ENCODE measurements at places on chromosomes 13 and 19. TPM values are rescaled to one million over a fixed set of nuclear protein-coding genes. Genes with fewer than 3 reads are reported as not detected.

The LIG4 gene
- total RNA-seq = 7.2 TPM

The CCDC169 gene
- total RNA-seq = 3.7 TPM

The ZNF506 gene
- 17.6 TPM for total RNA-seq

- no peak for DNase-seq
Measured at GRCh38 chr13:44044547-44045179, 165.0 kb downstream of the LACC1 start.

DNA sequence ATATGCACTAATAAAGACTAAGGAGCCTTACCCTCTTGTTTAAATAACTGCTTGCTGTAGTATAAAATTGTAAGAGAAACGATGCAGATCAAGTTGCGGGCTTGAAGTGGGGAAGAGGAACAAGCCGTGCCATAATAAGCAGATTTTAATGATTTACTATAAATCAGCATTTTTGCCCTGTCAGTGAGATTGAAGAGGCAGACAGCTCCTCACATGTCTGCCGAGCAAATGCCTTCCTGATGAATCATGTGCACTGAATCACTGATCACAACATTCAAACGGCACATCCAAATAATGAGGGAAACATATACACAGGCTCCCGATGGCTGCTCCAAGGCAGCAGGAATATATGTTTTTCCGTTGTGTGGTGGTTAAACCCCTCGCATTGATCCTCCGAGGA, 282.9 kb downstream of the TSHZ3 start:
- DNase-seq = no peak

DNA sequence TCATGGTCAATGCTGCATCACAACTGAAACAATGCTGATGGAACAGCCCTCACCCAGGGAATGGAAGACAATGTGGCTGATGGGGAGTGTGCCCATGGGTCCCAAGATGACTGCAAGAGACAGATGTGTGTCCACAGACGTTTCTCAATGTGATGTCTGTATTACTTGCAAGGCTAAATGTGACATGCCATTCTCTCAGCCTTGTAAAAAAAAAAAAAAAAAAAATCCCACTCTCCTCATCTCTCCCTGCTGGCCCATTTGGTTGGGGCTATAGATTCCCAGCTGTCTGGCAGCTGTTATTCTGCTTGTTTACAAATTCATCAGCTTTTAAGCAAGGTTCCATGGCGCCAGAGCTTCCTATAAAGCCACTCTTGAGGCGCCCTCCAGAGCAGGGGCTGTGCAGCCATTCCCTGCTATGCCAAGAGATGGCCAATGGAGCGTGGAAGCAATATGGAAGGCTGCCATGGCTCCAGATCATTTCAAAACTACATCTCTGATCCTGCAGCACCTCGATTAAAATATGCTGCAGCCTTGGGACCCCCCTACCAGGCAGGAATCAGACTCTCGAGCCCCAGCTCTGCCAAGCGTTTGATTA, 294.8 kb downstream of the FOXO1 start:
- DNase-seq = no peak

DNA sequence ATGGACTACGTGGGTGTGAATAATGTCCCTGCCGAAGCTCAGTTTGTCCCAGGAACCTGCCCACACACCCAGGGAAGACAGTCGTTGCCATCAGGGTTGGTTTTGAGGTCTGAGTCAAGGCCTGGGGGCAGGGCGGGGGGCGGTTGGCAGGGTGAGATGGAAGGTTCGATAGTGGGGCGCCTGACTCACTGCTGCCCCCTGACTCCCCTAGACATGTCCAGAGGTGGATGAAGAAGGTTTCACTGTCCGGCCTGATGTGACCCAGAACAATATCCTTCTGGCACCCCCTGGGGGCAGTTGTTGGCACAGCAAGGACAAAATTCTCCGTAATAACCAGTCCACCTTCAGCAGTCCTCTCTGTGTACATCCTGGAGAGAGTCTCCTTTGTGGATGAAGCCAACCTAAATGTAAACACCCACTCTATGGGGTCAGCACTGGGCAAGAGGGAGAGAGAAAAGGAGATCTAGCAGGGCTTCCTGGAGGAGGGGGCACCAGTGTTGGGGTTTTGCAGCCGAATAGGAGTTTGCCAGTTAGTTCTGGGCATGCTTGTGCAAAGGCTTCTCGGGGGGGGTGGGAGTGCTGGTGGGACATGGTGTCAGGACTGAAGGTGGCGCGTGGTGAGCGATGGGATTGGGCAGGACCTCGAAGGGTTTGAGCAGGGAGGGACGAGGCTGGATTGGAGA, 19.6 kb upstream of the B3GNT3 start:
- no peak for DNase-seq

- DNase-seq = no peak
Measured at GRCh38 chr13:30009411-30009810, 159.0 kb upstream of the UBL3 start.

GRCh38 chr13:87057807-87058520, 613.2 kb upstream of the SLITRK5 start:
- DNase-seq = no peak

DNA sequence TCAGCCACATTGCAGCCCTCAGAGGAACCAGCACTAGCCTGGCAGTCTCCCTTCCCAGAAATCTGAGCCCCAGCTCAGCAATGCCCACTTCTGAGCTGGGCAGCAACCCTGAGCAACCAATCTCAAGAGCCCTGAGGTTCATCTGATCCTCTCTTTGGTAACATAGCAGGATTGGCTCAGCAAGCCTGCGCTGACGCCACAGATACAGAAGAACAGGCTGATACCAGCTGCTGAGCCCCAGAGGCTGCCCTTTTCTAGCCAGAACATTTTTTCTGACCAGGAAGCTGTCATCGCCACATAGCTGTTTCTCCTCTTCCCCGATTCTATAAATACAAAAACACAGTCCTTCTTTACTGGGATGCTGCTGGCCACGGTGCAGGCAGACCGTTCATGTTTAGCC, 59.8 kb downstream of the TRPM4 start:
- no peak for DNase-seq

GRCh38 chr19:31448221-31448657, 99.0 kb upstream of the TSHZ3 start:
- peak; percentile 39 for DNase-seq

Measured in mesothelial cell of epicardium (in vitro differentiated cells).